ENCODE measurements at places on chromosomes 11 and 22.
A peak's percentile ranks its signal among the peaks of the same experiment; 100 is the strongest.

DNA sequence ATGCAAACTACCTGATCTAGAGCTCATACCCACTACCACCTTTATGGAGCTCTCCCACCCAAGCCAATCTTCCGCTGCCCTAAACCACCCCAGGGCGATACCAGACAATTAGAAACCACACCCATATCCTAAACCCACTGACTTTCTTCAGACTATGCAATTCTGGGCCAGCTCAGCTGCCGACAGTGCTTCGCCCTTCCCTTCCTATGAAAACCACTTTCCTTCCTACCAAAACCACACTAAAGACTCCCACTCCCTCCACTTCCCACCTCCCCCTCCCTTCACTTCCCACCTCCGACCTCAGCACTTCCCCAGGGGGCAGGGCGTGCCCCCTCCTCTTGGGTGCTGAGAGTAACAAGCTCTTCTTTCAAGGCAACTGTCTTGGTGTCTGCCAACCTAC, 25.1 kb downstream of the B3GAT1 start:
- DNase-seq, result no peak

GRCh38 chr11:115269191-115269950, 234.8 kb downstream of the CADM1 start:
- no peak for DNase-seq

DNA sequence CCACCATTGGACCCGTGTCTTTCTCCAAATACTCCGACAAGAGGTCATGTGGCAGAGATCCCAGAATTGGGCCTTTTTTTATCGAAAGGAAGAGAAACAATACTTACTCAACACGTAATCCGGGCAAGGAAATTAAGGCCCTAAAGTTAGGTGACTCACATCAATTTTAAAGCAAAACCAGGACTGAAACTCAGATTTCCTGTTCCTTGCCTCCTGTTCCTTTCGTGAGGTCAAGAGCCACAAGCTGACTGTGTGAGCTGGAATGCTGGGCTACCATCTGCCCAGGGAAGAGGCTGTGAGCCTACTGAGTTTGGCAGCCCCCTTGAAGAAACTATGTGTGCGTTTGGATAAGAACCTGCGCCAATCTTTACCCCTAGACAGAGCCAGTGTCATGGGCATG, 27.1 kb upstream of the MRGPRX2 start:
- DNase-seq, result peak; percentile 72

DNA sequence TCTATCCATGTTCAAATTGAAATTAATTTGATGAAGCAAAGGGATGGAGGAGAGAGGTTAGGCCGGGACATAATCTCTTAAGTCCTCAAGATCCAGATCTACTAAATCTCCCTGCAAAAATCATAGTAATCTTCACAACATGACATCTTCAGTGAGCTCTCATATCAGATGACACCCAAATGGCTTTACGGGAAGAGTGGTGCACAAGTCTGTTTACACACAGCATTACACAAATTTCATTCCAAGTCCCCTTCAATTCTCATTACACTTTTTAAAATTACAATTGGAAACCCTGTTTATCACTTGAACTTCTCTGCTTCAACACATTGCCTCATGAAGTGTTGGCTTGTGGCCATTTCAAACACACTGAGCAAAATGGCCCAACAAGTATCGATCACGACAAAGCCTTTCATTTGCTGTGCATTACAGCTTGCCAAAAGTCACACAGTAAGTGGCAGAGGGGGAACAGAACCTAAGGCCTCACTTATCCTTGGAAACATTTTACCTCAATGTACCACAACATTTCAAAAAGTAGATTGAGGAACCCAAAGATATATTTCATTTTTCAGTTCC, 17.9 kb upstream of the TPH1 start:
- DNase-seq, result no peak

GRCh38 chr11:14764179-14764578, 120.6 kb downstream of the PDE3B start:
- no peak for DNase-seq

DNA sequence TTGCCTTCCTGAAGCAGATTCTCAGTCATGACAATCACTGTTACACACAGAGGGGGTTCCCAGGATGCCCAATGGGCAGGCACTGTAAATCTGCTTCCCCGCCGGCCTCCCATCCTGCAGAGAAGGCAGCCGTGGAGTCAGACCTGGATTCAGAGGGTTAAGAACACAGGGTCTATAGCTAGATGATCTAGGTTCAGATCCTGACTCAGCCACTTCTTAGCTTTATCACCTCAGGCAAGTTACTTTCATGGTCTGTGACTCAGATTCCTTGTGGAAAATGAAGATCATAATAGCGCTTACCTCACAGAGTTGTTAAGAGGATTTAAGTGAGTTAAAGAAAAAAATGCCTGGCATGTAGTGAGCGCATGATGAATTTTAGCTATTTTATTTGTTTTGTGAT, 95.9 kb downstream of the TIMP3 start:
- DNase-seq, result peak; percentile 59

GRCh38 chr22:46140989-46141928, 9.1 kb upstream of the PPARA start:
- DNase-seq, result no peak

GRCh38 chr11:11244470-11245080, 108.5 kb downstream of the CSNK2A3 start:
- DNase-seq, result no peak

DNA sequence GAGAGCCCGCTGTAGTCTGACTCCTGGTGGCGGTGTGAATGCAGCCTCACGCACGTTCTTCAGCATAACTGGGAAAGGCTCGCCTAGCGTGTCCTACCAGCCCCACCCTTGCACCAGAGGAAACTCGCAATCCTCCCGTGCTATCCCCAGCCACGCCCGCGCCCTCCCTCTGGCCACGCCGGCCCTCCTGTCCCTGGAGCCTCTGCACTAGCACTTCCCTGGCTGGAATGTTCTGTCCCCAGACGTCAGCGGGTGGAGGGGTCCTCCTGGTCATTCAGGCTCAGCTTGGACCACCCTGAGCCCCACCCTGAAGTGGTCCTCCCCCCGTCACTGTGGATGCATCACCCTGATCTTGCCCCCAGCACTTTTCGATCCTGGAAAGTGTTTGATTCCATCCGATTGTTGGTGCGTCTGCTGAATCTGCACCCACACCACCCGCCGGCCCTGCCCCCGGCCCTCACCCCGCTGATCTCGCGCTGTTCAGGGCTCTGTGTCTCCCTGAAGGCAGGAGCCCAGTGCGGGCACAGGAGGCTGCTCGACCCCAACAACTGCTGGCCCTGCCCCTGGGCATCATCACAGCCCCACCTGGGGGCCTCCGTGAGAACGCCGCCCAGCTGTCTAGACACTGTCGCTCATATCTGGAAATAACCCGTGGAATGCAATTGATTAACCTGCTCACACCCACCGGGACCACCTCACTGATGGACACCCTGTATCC, 437.0 kb downstream of the TBC1D22A start:
- DNase-seq, result no peak

DNA sequence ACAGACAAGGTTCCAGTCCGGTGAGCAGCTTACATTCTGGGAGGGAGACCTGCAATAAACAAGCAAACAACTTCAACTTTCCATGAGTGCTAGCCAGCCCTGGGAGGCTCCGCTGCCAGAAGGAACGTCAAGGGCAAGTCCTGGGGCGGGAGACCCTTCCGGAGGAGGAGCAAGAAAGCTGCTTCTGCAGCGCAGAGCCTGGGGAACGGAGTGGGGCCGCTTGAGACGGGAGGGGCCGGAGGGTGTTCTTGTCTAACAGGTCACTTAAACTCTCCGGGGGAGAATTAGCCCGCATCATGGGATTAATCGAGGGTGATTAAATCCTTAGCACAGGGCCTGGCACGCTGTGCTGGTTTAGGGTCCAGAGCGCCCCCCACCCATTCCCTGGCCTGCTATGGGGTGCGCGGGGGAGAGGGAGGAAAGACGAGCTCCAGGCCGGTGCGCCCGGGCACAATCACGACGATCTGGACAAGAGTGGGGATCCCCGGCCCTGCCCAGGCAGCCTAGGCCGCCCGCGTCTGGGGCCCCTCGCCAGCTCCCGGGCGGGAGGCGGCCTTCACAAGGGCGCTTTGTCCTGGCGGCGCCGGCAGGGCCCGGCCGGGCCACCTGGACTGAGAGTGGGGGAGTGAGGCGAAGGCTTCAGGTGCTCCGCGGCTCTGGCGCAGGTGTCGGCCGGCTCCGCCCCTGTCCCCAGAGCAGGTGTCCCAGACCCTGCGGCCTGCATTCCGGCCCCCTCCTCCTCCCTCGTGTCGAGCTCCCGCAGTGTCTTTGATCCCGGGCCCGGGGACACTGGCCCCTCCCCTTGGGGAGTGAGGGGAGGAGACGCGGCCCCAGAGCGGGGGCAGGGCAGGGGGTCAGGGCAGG, 663 bp upstream of the LARGE2 start:
- DNase-seq, result no peak

GRCh38 chr11:110473706-110474105, 44.0 kb downstream of the FDX1 start:
- peak; percentile 53 for DNase-seq

DNA sequence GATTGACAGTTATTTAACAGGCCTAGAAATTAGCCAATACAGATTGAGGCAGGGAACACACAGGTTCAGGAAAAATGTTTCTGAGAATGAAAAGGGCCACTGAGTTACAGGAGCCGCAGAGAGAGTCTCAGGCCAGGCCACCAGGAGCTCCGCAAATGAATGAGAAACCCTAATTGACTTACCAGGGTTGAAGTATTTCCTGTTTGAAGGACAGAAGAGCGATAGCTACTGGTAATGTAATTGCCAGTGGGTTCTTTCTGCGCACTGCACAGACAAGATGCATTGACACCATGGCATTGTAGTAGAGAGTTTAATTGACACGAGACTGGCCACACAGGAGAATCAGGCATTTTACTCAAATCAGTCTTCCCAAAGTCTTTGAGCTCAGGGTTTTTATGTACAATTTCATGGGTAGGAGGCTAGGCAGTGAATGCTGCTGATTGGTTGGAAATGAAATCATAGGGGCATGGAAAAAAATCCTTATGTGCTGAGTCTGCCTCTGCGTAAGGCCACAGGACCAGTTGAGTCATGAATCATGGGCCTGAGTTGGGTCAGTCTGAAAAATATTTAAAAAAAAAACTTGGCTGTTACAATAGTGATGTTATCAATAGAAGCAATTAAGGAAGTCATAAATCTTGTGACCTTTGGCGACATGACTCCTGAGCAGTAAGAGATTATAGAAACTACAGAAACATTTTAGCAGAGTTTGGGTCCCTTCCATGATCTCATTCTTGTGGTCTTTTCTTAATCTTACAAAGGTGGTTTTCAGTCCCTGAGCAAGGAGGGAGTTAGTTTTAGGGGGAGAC, 203.8 kb downstream of the CASP12 start:
- peak; percentile 89 for DNase-seq

GRCh38 chr11:103170865-103171264, 61.6 kb downstream of the DYNC2H1 start:
- peak; percentile 91 for DNase-seq

- DNase-seq, result no peak
Measured at GRCh38 chr22:35664955-35665587, 16.8 kb downstream of the APOL6 start.

DNA sequence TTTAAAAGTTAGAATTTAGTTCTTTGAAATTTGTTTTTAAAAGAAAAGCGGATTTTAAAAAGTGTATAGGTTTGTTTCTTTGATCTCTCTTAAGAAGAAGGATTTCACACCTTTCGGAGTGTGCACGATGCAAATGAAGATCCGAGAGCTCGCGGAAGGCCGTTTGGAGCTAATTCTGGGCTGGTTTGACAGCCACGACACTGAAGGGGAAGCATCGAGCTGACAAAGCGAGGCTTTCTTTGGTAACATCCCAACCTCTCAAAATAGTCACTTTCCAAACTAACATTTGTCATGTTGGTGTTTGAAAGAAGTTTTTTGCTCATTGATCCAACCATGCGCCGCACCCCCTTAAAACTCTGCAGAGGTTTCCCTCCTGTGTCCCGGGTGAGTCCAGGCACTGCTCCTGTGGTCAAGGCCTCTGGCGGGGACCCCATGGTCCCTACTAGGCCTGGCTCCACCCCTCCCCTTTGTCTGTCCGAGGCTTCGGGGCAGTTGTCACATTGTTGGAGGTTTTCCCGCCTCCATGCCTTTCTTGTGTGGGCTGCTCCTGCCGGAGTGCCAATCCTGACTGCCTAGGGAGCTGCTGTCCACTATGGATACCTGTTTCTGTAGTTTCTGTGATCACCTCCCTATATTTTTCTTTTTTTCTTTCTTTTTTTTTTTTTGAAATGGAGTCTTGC, 39.7 kb downstream of the MPPED1 start:
- DNase-seq, result no peak

GRCh38 chr22:47022075-47022473, 259.6 kb downstream of the TBC1D22A start:
- DNase-seq, result no peak

GRCh38 chr22:45553351-45554039, 50.8 kb downstream of the FBLN1 start:
- DNase-seq, result peak; percentile 87

- no peak for DNase-seq
Measured at GRCh38 chr11:19617696-19618523, 94.7 kb upstream of the NAV2 start.

- DNase-seq, result no peak
Measured at GRCh38 chr11:27896096-27896495, 195.8 kb upstream of the BDNF start.

GRCh38 chr22:27747396-27748221, 53.9 kb downstream of the MN1 start:
- DNase-seq, result no peak

DNA sequence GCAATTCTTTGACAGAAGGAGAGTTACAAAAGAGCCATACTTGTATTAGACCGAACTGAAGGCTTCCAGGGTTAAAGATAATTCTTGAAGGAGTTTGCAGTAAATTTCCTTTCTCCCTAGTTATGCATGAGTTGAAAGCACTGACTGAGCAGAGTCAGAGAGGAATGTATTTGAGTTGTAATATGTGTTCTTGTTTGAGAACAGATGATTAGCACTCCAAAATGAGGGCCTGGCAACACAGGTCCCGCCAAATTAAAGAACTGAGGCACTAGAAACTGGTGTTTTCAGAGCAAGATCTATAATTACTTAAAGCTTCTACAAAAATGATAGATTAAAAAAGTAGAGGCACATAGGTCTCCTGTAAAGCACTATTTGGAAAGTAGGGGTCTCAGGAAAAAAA, 970.4 kb downstream of the OPCML start:
- DNase-seq, result no peak

- DNase-seq, result peak; percentile 85
Measured at GRCh38 chr22:37032535-37033460, 13.3 kb downstream of the MPST start.

DNA sequence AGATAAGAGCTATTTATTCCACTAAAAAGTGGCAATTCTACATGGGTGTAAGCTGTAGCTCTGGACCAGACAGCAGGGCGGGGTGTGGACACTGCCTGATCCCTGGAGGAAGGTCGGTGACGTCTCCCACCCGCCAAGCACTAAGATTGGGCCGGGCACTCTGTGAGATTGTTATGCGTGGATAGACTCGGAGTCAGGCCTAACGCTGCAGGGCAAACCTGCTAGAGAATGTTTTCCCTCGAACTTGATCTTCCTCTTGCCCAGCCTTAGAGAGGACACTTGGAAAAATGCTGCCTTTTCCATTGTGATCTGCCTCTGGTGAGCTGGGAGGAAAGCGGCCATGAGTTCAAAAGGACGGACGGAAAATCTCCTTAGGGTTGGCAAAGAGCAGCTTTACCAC, 1273.4 kb downstream of the TBC1D22A start:
- no peak for DNase-seq

- no peak for DNase-seq
Measured at GRCh38 chr11:20032577-20033260, 127.6 kb downstream of the DBX1 start.

Measured in iris pigment epithelial cell (primary cell).